ENCODE measurements at places on chromosomes 5 and 9.

- peak; percentile 88 for DNase-seq
These were observed 20.9 kb upstream of the ADAM19 start for GRCh38 chr5:157596487-157596886.

GRCh38 chr9:131021785-131022184 lies 12.8 kb downstream of the LAMC3 start:
- DNase-seq = no peak

DNA sequence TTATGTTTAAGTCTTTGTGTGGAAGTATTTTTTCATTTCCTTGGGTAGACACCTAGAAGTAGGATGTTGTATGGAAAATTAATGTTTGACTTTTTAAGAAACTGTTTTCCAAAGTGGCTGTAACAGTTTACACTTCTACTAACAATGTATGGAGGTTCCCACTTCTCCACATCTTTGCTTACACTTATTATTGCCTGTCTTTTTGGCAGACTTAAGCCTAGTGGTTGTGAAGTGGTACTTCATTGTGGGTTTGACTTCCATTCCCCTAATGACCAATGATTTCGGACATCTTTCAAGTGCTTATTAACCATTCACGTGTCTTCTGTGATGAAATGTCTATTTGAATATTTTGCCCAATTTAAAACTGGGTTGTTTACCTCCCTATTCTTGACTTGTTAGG lies 91.5 kb upstream of the CDKN2B start:
- no peak for DNase-seq

- DNase-seq = no peak
These were observed 187.4 kb upstream of the SLC24A2 start for GRCh38 chr9:19976226-19976625.

DNA sequence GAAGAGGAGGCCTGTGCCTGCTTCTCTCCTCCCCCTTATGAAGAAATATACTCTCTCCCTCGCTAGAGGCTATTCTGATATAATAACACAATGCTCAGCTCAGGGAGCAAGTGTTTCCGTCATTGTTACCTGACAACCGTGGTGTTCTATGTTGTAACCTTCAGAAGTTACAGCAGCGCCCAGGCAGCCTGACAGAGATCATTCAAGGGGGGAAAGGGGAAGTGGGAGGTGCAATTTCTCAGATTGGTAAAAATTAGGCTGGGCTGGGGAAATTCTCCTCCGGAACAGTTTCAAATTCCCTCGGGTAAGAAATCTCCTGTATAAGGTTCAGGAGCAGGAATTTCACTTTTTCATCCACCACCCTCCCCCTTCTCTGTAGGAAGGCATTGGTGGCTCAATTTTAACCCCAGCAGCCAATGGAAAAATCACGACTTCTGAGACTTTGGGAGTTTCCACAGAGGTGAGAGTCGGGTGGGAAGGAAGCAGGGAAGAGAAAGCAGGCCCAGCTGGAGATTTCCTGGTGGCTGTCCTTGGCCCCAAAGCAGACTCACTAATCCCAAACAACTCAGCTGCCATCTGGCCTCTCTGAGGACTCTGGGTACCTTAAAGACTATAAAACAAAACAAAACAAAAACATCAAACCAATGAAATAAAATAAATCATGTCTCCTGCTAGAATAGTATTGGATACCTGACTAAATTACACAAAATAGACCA lies 1.3 kb downstream of the TMEM174 start:
- DNase-seq = no peak

GRCh38 chr9:21709464-21710058 lies 92.9 kb upstream of the MTAP start:
- peak; percentile 55 for DNase-seq

GRCh38 chr5:113607361-113607760 lies 93.9 kb downstream of the YTHDC2 start:
- no peak for DNase-seq

DNA sequence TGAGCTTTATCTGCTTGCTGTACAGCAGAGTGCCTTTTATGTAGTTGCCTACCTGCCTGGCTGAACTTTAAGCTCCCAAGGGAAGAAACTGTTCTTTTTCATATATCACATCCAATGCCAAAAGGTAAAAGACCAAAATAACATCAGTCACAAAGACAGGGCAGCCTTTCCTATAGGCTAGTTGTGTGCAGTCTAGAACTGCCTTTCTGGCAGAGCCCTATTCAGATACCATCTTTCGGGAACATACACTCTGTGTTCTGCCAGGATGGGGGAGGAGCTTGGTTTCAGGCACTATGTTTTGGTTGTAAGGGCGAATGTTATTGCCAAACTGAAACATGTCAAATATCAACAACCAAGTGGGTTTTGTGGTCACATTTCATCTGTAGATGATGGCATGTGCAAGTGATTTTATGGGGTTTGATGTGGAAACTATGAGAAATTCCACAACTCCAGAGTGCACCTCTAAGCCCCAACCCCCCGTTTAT lies 314.5 kb downstream of the ADGRV1 start:
- peak; percentile 64 for DNase-seq

DNA sequence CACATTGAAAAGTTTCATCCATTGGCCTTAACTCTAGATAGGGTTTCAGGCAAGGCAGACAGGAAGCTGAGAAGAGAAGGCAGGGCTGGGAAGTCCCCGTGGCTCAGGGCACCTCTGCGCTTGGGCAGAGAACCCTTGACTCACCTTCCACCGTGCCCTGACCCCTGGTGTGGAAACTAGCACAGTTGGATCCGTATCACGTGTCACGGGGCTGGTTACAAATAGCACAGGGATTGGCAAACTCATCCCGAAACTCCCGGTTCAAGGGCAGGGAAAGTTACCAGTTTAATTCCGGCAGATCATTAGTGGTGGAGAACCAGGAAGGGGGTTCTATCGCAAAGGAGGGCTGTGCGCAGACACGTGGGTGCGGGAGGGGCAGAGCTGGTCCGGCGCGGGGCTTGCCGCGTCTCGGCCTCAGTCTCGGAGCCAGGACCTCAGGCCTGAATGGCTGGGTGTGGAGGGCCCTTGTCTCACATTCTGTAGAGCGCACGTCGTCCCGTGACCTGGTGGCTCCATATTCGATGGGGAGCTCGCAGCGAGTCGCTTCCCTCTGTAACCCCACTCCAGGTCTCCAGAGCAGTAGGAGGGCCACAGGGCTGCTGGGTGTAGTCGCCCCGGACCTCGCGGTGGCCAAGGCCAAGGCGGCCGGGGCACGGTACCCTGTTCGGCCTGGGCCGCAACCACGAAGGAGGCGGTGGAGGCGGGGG lies 771 bp upstream of the TMEM171 start:
- DNase-seq = no peak

DNA sequence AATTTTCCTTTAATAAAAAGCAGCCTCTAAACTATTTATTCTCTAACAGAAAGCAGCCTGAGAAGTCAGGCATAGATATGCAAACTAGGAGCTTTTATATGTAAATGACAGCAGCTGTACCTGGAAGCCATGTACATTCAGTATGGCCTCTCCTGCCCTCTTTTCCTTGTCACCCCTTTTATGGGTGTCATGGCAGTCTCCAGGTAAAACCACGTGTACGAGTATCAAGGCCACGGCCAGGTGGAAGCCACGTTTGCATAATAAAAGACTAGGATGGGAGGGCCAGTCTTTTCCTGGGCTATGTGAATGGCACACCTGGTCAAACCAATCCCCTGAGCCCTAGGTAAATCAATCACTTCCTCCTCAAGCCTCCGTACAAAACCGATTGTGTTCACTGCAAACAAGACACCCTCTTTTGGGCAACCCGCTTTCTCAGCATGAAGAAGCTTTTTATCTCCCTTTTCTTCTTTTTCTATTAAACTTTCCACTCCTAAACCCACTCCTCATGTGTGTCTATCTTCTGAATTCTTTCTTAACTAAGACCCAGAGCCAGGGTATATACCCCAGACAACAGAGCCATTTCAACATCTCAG lies 419.5 kb upstream of the CTNND2 start:
- DNase-seq = no peak

DNA sequence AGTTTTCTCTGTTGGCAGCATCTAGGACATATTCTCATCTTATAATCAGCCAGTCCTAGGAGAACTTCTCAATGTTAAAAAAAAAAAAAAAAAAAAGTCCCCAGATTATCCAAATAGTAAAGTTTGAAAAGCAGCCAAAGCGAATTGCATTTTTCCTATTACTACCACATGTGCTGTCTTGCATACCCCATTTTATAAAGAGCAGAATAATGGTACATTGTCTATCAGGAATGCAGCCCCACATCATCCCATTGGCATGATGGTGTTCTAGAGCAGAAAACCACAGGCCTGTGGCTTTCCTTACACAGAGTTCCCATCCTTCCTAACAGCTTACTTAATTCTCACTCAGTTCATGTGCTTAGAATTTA lies 381.6 kb downstream of the TMEM38B start:
- DNase-seq = no peak

DNA sequence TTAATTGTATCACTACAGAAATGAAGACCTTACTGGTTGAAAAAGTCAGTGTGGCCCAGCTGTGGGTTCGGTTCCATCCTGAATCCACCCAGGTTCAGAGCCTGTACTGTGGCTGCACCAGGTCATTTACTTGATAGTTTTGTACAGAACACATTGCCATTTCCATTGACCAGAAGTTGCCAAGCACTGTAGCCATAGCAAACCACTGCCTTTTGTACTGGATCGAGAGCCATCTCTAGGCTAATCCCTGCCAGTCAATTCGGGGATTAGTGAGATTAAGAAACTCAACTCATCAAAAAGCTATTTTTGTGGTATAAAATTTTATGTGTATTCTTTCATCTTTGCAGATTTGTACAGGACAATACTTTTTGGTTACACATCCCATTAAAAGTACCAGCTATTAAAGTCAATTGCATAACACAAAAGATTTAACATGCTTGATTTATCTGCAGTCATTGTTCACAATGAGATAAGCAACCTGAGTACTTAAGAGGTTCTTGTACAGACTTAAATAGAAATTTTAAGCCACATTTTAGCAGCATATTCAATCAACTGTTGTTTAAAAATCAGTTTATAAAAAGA lies 108.5 kb upstream of the OTULINL start:
- no peak for DNase-seq

- no peak for DNase-seq
These were observed 508.6 kb downstream of the RASEF start for GRCh38 chr9:82554381-82554780.

DNA sequence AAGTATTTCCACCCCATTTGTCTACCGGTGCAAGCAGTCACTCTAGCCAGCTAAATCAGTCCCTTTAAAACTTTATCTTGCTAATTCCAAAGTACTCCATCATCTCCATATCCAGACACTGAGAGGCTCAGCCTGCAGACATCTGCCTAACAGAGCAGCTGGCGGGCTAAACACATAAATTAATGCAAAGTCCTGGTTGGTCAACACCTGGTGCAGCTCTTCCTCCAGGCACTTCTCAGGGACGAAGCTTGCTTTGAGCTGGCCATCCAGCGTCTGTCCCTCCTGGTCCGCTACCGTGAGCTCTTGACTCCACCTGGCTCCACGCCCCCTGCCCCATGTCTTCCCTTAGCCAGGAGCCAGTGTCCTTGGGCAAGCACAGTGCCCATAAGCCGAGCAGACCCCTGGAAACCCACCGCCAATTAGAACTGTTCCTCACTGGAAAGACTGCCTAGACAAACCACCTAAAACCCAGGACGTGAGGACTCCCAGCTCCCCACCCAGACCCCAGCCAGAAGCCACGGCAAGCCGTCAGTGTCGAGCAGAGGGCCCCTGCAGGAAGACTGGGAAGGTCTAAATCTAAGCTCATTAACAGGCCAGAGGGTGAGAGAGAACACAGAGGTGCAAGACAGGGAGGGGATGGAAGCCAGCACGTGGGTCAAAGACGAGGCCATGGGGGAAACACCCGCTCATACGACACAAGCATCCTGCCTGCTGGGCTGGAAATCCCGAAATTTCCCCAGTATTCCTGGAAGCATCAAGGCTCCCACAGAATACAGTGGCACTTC lies 120.0 kb downstream of the COL23A1 start:
- DNase-seq = no peak

- no peak for DNase-seq
These were observed 10.5 kb downstream of the DOCK2 start for GRCh38 chr5:169647566-169647965.

DNA sequence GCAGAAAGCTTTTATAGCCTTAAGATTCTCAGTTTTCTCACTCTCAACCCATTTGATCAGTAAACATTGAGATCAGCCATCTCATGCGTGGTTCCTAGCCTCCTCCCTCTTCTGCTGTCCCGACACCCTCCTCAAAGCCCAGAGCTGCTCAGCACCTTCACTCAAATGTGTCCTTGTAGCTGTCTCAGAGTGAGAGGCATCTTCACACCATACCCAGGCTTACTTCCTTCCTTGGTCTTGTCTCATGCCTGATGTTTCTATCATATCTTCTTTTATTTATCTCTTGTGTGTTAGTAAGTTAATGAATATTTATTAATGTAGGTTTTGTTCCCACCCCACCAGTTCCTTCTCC lies 72.4 kb upstream of the SNX2 start:
- DNase-seq = peak; percentile 7

- no peak for DNase-seq
These were observed 362.0 kb downstream of the PRELID2 start for GRCh38 chr5:145473042-145473642.

- no peak for DNase-seq
These were observed 15.5 kb downstream of the MEGF9 start for GRCh38 chr9:120698766-120699165.

- DNase-seq = no peak
These were observed 50.7 kb downstream of the CFAP95 start for GRCh38 chr9:69871118-69871834.

DNA sequence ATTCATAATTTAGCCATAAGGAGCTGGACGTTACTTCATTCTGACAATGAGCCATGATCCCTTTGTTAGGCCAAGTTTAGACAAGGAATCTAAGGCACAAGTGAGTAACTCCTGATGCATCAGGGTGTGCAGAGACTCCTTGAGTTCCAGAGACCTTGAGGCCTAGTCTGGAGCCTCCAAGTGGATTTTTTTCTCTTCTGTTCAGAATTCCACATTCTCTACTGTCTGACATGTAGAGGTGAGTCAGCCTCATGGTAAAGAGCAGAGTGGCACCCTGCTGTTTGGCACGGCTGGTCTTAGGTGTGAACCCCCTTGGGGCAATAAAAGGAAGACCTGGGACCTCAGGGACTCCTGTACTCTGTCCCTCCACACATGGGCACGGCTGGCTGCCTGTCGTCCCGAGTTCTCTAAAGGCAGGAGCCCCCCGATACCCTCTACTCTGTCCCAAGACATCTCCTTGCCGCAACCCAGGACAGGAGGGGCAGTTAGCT lies 22.0 kb upstream of the TGFBI start:
- no peak for DNase-seq

DNA sequence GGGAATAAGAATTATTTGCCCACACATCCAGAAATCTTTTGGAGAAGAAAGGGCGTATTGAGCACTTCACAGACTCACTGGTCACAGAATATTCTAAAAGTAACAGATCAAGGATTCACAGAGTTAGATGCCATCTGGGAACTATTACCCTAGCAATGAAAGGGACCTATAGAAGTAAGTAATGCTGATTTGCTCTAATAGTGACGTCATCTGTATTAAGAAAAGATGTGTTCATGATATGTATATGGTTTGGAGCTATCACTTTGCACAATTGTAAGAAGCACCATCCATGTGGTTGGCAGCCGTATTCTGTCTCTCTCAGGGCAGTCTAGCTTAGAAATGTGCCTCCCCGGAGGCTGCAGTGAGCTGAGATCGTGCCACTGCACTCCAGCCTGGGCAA lies 52.8 kb upstream of the SV2C start:
- no peak for DNase-seq
